Hippocampal formation (tissue), 2 donors: ENCODE measurements at places on chromosomes 16 and 17.

GRCh38 chr17:49387498-49388289 is 25.6 kb upstream of the ZNF652 start:
- no peak for DNase-seq

DNA sequence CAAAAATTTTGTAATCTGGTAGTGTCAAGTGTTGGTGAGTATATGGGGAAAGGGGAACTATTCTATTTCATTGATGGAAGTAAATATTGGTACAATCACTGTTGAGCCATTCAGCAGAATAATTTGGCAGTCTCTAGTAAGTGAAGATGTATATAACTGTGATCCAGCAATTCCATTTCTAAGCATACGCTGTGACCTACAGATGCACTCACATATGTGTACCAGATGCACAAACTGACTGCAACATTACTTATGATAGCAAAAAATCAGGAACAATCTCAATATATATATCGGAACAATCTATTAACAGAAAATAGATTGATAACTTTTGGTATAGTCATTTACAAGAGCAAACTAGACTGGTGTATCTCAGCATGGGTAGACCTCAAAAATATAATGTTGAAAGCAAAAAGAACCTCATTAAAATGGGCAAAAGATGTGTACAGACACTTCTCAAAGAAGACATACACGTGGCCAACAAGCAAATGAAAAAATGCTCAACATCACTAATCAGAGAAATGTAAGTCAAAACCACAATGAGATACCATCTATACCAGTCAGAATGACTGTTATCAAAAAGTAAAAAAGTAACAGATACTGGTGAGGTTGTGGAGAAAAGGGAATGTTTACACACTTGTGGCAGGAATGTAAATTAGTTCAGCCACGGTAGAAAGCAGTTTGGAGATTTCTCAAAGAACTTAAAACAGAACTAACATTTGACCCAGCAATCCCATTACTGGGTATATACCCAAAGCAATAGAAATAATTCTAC is 20.7 kb downstream of the ADAP2 start:
- no peak for DNase-seq

- DNase-seq, result no peak
Measured at GRCh38 chr17:32265192-32265923, at the start of gene RHBDL3. TSS of gene RHBDL3 (plus strand) at chr17:32265832. CDS start at chr17:32266190, 358 bp downstream.

GRCh38 chr16:79284766-79285165 is 315.8 kb downstream of the MAF start:
- DNase-seq, result no peak

- no peak for DNase-seq
Measured at GRCh38 chr16:49701789-49702494, 154.0 kb downstream of the ZNF423 start.

DNA sequence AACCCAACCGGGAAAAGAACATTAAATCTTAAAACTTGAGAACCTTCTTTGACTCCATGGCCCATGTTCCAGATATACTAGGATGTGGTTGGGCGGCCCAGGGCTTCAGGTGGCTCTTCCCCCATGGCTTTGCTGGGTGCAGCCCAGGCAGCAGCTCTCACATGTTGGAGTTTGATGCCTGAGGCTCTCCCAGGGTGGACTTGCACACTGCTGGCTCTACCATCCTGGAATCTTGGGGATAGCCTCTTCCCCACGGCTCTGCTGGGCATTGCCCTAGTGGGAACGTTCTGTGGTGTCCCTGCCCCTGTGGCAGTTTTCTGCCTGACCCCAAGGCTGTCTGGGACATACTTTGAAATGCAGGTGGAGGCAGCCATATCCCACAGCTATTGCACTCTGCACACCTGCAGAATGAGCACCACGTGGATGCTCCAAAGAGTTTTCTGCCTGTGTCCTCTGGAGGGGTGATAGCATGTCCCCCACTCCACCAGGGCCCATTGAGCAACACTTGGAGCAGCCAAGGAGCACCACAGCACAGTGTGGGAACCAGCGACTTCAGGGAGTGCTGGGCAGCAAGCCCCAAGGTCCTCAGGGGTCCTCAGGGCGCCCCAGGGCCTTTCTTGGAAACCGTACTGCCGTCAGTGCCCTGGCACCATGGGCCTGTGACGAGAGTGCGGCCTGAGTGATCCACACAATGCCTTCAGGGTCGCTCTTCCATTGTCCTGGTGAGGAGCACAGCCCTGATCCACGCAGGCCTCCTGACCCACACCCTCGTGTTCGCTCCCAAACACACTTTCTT is 70.8 kb downstream of the GOSR1 start:
- no peak for DNase-seq

GRCh38 chr17:79335456-79335855 is 260.8 kb downstream of the ENGASE start:
- DNase-seq, result no peak

GRCh38 chr16:83903751-83904150 is 4.8 kb downstream of the MLYCD start:
- no peak for DNase-seq

GRCh38 chr17:43011728-43012472 is 5.3 kb downstream of the IFI35 start:
- no peak for DNase-seq

- DNase-seq, result no peak
Measured at GRCh38 chr16:84498859-84499620, 5.4 kb downstream of the MEAK7 start.

- DNase-seq, result no peak
Measured at GRCh38 chr16:23125277-23125676, 24.0 kb downstream of the USP31 start.

- no peak for DNase-seq
Measured at GRCh38 chr16:29891525-29892457, 7.6 kb downstream of the SEZ6L2 start.

DNA sequence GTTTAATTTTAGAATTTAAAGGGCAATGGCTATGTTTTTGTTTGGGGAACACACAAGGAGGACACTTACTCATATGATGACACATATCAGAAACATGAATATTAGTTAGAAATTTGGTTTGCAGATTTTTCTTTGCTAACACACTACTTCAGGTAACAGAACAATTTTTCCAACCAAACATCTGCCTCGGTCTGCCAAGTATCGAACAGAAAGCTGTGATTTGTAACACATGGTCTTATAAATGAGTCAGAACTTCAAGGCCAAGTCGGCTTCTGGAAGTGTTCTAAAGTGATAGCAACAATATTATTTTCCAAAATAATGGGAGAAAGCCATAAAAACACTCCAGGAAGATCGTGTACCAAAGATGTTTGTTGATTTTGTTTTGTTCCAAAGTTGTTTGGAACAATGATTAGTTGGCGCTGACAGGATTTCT is 75.9 kb upstream of the PMFBP1 start:
- no peak for DNase-seq

DNA sequence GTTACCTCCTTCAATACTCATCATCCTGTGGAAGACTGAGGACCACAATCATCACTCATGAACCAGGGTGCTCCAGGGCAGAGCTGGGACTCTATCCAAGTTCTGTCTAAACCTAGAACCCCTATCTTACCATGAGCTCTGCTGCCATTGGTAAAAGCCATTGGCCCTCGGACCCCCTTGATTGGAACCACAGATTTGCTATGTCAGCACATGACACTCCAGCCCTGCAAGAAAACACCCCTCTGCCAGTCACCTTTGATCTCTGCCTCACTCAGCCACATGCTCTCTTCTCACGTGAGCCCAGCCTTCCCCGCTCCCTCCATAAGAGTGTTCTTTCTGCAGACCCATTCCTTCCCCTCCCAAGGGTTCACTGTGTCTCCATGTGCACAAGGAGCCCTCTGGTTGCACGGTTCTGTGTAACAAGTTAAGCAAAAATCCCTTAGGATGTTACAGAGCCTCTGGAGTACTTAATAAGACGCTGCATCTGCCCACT is 468.8 kb upstream of the DYNLRB2 start:
- no peak for DNase-seq

- no peak for DNase-seq
Measured at GRCh38 chr17:14886200-14886739, 378.9 kb downstream of the PMP22 start.

DNA sequence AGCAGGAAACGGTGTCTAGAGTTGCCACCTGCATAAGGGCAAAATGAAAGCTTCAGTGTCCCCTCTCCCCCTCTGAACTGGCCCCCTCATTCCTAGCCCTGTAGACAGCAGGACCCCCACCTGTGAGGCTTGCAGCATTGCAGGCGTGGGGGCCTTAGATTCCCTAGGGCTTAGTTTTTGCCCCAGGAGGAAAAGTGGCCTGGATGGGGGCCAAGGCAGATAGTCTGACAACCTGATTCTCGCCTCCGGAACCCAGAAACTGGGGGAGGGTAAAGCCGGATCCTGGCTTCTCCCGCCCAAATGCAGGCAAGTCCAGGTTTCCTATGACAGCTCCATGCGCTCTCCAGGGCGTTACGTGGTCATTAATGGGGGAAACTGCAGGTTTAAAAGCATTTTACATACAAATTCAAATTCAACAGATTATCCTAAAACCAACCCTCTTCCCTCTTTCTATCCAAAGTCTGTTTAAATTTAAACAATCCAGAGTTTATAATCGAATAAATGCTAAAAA is 678 bp upstream of the HOXB6 start:
- DNase-seq, result no peak

- no peak for DNase-seq
Measured at GRCh38 chr16:9580025-9580424, 488.6 kb downstream of the HAPSTR1 start.

DNA sequence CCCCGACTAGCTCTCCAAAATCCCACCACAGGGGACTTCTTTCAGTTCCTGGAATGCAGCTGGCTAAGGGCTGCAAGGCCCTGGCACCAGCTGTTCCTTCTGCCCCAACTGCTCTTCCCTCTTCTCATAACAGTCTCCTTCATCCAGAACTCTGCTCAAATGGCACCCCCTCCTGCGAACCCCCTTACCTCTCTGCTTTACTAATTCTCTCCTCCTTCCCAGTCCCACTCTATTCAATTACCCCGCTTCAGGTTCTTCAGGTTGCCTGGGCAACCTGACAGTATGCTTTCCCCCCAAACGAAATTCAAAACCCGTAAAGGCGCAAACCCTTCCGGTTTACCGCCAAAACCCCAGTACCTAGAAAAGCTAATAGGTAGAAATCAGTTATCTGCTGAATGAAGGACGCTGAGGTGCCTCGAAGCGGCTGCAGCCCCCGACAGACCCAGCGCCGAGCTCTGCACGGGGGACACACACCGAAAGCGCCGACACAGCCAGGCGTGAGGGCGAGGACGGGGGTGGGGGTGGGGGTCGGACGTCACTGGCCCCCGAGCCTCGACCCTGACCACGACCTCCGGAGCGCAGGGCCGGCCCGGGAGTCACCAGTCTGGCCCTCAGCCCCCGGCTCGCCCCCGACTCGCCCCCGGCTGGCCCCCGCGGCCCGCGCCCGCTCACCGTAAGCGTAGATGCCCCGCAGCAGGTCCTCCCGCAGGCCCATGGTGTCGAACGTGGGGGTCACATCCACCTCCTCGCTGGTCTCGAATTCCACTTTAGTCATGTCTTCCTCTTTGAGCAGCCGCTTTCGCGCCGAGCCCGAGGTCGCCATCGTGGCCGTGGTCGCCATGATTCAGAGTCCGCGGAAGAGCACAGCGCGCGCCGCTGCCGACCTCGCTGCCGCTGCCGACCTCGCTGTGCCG is 550 bp downstream of the EIF4A3 start:
- DNase-seq, result no peak

GRCh38 chr17:45906927-45907622 is 12.7 kb downstream of the MAPT start:
- DNase-seq, result no peak

DNA sequence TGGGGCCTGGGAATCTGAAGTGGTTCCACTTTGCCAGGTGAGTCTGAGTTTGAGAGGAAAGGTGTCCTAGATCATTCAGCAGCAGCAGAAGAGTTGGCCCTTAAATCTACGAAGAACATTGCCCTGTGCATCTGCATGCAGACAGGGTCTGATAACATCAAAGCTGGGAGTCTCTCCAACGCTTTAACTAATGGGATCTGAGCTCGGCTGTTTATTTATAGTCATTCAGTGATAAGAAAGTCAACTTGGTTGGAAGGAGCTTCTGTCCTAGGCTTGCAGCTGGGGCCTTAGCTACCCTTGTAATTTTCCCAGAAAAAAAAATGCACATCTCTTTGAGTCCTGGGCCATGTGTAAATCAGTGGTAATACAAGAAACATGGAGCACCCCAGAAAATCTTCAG is 418.0 kb upstream of the HSBP1 start:
- no peak for DNase-seq

GRCh38 chr17:65745241-65745640 is 183.8 kb upstream of the AXIN2 start:
- no peak for DNase-seq

GRCh38 chr16:14510939-14511799 is 118.9 kb downstream of the PARN start:
- no peak for DNase-seq

DNA sequence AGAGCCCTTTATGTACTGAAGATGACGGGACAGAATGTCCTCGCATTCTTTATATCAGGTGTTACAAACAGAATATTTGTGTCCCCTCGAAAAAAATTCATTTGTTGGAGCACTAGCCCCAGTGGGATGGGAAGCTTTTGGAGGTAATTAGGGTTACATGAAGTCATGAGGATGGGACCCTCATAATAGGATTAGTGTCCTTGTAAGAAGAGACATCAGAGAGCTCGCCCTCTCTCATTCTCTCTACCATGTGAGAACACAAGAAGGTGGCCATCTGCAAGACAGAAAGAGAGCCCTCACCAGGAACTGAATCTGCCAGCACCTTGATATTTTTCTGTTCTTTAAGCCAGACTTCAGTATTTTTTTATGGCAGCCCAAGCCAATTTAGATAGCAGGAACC is 72.4 kb downstream of the SLC39A11 start:
- no peak for DNase-seq

GRCh38 chr16:24976971-24977677 is 38.0 kb downstream of the ARHGAP17 start:
- DNase-seq, result no peak

DNA sequence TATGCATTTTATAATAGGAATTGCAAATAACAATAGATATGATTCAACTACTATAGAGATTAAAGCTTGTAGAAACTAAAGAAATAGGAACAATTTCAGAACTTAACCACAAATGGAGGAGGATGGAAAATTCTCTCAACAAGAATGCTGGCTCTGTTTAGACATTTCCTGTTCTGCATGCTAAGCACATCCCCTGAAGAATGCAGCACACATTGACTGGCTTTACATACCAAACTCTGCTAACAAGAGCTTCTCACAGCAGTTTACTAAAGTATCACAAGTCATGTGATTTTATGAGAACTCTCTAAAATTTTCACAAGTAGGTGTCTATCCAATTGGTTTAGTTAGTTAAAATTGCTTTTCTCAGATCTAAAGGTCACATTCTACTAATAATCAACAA is 85.2 kb downstream of the SPAG9 start:
- DNase-seq, result no peak

DNA sequence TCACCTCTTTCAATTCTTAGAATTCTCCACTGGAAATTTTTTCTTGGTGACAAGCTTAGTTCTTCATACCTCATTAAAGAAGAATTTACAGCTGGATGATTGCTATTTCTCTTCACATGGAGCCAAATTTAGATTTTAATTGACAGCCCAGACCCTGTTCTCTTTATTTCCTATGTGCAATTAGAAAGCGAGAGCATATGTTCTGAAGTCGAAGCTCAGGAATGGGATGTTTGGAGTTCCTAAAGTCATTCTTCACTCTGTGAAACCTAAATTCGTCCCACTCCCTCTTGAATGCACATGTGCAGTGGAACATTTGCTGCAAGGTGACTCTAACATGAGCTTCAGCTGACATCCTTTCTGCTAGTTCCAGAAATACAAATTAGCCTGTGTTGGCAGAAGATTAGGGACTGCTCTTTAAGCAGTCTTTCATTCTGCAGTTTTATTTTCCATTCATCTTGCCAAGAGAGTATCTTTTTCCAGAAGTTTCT is 129.3 kb upstream of the KCNJ16 start:
- DNase-seq, result no peak
